ENCODE measurements at places on chromosomes 4 and X.
A peak's percentile ranks its signal among the peaks of the same experiment; 100 is the strongest.

DNA sequence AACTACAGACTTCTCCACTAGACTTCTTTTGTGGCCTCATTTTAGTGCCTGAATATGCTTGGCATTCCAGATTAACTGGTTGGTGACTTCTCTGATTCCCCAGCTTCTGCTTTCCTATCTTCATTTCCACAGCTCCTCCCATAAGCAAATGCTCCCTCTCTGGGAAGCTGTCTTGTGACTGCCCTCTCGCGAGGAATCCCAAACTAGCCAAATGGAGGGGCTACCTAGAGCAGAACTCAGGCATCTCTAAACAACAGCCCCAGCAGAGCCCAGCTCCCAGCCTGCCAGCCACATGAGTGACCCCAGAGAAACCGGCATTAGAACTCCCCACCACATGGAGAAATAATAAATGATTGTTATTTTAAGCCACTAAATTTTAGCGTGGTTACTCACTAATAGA lies 7.6 kb upstream of the VEGFD start:
- no peak for DNase-seq

GRCh38 chrX:9062641-9063040 lies 28.7 kb upstream of the FAM9B start:
- DNase-seq: no peak

DNA sequence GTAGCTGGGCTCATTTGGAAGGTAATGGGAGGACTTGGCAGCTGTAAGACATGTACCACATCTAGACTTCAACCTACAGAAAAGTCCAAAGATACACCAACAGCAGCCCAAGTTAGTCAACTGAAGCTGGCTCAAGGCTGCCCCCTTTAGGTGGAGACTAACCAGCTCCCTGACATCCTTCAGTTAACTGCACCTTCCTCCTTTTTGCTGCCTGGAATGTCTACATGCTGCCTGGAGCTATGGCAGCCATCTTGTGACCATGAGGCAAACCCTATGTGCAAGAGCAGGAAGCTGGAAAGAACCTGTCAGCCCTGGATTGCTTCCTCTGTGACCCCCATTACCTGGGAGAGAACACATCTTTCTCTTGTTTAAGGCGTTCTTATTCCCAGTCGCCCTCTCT lies 25.8 kb downstream of the ARSD start:
- no peak for DNase-seq

GRCh38 chr4:42267724-42268123 lies 115.3 kb upstream of the BEND4 start:
- no peak for DNase-seq

- DNase-seq: no peak
These were observed 17.7 kb upstream of the PPEF2 start for GRCh38 chr4:75919920-75920319.

DNA sequence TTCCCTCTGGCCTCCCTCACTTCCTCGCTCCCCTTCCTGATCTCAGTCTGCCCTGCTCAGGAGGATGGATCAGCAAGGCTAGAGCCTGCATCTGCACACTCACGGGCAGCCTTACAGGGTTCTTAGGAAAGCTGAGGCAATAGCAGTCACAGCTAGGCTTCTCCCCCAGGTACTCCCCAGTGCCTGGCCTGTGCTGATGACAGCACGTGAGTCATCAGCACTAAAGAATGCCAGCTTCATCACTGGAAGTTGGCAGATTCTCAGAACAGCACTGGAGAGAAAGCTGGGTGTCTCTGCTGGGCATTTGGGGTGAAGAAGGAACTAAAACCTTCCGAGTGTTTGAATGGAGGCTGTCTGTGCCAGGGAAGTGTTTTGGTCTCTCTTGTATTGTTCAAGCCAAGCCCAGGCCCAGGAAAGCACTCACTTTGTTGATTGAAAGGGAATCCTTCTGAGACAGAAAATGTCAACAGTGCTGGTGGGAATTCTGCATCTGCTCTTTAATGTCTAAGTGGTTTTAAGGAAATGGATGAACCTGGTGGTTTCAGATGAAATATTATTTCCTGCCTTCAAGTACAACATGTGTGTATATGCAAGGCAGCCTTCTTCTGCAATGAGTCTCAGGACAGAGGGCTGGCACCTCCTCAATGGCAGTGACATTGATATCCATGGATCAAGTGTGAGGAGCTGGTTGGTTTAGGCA lies 73.0 kb upstream of the SCOC start:
- no peak for DNase-seq

- DNase-seq: no peak
These were observed 68.7 kb downstream of the CXXC4 start for GRCh38 chr4:104425948-104426347.

GRCh38 chrX:83508006-83508405 lies at the start of gene POU3F4:
POU3F4 (plus strand) TSS chrX:83508290; CDS start chrX:83508325, 35 bp downstream.
- DNase-seq: no peak

GRCh38 chrX:51614353-51615012 lies 4.2 kb downstream of the CENPVL3 start:
- DNase-seq: no peak

GRCh38 chr4:55517526-55518229 lies 29.0 kb downstream of the CLOCK start:
- DNase-seq: no peak

DNA sequence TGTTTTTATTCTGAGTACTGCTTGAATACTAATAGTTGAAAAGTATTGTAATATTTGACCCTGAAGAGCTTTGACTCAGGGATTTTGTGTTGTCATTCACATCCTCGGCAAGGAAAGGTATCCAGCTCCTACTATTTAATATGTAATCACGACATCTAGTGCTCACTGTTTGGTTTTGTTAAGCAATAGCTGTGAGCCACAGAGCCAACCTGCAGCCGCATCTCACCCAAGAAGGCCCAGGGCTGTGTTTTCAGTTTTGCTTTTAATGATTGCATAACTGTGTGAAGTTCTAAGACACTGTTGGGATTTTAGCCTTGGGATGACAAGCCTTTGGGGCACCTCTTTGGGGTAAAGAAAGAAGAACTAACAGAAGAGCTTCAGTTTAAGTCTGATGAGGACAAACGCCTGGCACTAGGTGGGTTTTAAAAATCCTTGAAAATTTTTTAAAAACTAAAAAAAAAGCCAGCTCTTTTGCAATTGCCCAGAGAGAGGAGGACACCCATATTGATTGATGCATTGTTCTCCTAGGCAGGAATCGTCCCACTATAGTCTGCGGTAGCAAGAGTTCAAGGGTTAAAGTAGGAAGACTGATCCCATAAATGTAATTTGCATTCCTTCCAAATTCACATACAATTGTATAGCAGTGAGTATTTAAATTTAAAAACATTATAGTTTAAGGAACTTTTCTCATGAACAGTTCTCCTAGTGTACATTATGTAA lies 157.8 kb downstream of the RELL1 start:
- DNase-seq: no peak

GRCh38 chr4:20430259-20430941 lies 178.7 kb downstream of the SLIT2 start:
- DNase-seq: no peak

- DNase-seq: peak; percentile 38
These were observed 440.9 kb downstream of the INPP4B start for GRCh38 chr4:142405021-142405694.

All from activated CD4-positive, alpha-beta T cell treated with anti-CD3 and anti-CD28 coated beads, Interleukin-2, amount 50 U/mL, for 24 hours (primary cell).